HT-29 (cell line): ENCODE measurements at places on chromosomes 13 and 19. TPM values are rescaled to one million over a fixed set of nuclear protein-coding genes. Genes with fewer than 3 reads are reported as not detected.

NLRP11 gene
- 0.08 TPM in 1 of 2 replicates, not detected in the other for total RNA-seq

ZNF135 gene
- not detected in 2 replicates for total RNA-seq

SERTM1 gene
- not detected in 2 replicates for total RNA-seq

ICAM5 gene
- total RNA-seq = 0.34 and 0.56 TPM in 2 replicates

ZNF556 gene
- total RNA-seq = 0.03 and 0.23 TPM in 2 replicates

LYL1 gene
- 1.8 and 2.5 TPM in 2 replicates for total RNA-seq

- DNase-seq = no peak
These were observed 2.1 kb upstream of the GRWD1 start for GRCh38 chr19:48443731-48444128.

DNA sequence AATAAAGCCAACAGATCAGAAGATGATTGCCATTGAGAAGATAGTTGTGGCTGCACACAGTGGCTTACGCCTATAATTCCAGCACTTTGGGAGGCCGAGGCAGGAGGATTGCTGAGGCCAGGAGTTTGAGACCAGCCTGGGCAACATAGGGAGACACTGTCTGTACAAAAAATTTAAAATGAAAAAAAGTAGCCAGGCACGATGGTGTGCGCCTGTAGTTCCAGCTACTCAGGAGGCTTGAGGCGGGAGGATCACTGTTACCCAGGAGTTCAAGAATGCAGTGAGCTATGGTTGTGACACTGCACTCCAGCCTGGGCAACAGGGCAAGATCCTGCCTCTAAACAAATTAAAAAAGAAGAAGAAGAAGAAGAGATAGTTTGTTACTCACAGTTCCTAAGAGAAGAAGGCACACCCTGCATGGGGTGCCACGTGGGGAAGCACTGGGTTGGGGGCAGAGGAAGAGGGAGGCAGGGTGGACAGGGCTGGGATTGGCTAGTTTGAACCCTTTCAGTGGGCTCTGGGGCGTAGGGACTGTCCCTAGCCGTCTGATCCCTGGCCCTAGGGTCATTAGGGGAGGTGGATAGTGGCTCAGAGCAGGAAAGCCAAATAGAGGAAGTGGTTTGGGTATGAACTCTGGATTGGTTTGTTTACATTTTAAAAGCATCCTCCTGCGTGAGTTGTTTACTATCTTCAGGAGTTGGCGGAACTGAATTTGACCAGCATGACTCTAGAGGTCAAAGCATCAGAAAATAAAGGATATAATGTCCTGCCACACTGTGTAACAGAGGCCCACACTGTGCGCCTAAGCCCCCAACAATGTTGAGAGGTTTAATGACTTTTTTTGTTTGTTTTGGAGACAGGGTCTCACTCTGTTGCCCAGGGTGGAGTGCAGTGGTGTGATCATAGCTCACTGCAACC lies 60.5 kb upstream of the MEDAG start:
- DNase-seq = peak; percentile 55

GRCh38 chr13:46885018-46885417 lies 11.8 kb downstream of the HTR2A start:
- DNase-seq = no peak

- DNase-seq = no peak
These were observed 36.4 kb downstream of the FBN3 start for GRCh38 chr19:8113017-8113416.

GRCh38 chr19:963486-963951 lies 20.6 kb upstream of the WDR18 start:
- DNase-seq = no peak

DNA sequence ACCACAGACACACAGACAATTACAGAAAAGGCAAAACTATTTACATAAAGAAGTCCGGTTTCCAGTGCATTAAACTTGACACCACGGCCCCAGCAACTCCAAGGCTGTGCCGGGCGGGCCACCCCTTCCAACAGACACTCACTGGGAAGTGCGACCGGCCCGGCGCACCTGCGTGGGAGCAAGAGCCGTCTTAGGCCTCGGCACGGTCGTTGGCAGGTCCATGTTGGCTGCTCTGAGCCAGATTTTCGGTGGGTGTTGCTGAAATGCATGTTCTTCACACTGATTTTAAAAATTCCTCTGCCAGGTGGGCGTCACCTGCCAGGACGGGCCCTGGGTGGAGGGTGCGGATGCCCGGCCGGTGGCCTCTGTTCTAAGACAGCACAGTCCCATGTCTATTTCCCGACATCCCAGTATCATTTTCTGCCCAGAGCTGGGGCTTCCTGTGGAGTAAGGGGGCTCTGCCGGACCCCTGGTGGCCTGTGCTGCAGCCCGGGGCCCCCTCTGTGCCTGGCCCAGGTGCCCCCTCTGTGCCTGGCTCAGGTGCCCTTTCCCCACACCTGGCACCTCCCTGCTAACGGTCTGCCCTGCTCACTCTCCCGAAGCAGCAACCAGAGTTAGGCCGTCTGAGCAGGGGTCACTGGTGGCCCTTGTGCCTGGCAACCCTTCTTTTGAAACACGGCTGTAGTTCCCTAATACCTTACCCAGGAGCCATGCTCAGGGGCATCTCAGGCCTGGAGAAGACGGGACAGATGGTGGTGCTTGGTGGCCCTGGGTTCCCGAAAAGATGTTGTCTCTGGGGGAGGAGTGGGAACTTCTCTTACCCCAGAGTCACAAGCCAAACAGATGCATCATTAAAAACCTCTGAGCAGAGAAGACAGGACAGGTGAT lies 9.2 kb downstream of the TMEM255B start:
- no peak for DNase-seq

GRCh38 chr13:40986101-40986856 lies 32.8 kb downstream of the ELF1 start:
- DNase-seq = no peak

- peak; percentile 70 for DNase-seq
These were observed 403.2 kb downstream of the EFNB2 start for GRCh38 chr13:106132216-106132615.

- no peak for DNase-seq
These were observed 110.3 kb downstream of the MIPEP start for GRCh38 chr13:23778879-23779278.

DNA sequence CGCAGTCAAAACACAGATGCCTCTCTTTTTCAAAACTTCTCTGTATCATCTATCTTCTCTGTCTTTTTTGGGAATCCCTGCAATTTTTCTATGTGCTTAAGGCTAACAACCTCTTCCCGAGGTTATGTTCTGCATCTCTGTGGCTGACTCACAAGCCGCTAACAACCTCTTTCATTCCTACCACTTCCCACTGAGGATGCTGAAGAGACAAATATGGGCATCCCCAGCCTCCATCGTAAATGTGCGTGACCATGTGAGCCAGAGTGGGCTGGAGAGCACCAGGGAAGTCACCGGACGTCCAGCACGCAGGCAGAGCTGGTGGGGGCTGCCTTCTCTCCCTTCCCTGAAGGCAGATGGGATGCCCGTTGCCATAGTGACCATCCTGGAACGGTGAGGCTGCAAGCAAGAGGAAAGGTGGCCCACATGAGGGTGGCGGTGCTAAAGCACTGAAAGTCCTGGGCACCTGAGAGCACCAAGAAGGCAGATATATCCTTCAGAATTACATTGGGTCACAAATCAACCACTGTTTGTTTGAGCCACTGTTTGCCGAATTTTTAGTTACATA lies 122.8 kb downstream of the SHISA2 start:
- DNase-seq = no peak
